Stimulated activated CD8-positive, alpha-beta memory T cell treated with anti-CD3 and anti-CD28 coated beads, Interleukin-15, amount 100 ng/mL, for 1 hour (primary cell): ENCODE measurements at places on chromosomes 7 and 10.

DNA sequence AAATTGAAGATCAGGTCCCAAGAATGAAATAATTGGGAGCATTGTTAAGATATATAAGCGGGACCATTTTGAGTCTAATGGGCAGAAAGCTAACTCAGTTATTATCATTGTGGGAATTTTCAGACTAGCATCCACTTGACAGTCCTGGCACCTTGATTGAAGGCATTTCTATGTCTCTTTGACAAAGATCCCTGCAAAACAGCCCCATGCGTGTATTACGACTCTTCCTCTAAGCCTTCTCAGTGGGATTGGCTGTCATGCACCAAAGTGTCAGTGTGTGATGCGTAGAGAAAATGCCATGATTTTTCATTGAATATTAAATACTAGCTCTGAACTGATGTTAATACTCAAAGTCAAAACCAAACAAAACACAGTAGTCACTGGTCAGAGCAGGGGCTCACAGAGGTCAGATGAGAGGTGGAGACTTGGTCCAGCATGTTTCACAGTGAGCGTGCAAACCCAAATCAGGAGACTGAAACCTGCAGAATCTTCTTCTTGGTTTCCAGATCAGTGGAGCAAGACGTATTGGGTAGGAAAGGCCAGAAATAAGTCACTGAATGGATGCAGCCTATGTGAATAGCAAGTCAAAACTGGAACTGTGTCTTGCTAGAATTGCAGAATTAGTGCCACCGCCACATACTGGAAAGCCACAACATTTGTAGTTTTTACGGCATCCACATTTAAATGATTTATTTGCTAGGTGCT is 303.6 kb upstream of the AKR1E2 start:
- no peak for DNase-seq

GRCh38 chr10:75208181-75208580 is 2.4 kb upstream of the VDAC2 start:
- DNase-seq: no peak

- no peak for DNase-seq
Observed at GRCh38 chr7:31104361-31105255, 52.5 kb downstream of the ADCYAP1R1 start.

DNA sequence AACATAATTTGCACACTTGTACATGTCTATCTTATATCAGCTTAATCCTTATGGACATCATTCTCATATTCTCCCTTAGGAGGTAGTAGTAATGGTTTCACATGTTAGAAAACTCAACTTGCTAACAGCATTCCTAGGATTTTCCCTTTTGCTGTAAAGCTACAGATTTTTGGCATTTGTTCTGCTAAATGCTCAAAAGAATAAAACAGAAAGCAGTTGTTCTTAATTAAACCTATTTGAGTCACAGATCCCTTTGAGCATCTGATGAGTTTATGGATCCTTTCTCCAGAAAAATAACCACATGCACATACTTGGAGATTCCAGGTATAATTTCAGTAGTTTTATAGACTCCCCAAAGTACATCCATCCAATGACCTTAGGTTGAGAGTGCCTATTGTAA is 122.9 kb upstream of the BET1 start:
- DNase-seq: no peak

DNA sequence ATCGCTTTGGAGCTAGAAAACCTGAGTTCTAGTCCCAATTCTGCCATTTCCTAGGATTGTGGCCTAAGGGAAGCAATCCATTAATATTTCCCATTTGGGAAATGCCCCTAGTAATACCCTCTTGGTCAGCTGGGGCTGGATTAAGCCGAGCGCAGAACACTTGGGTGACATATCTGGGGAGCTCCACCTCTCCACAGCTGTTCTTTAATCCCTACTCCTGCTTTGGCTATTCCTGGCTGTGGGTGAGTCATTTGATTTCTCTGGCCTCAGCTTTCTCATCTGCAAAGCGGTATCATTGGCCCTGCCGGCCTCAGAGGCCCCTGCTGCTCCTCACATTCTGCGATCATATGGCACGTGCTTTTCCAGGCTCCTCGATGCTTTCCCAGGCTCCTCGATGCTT is 108.3 kb downstream of the BUB3 start:
- DNase-seq: no peak

- no peak for DNase-seq
Observed at GRCh38 chr7:75729851-75730274, 8.9 kb downstream of the HIP1 start.

GRCh38 chr10:74916283-74916682 is 89.9 kb downstream of the KAT6B start:
- no peak for DNase-seq

- DNase-seq: no peak
Observed at GRCh38 chr7:30485667-30486066, 7.1 kb upstream of the NOD1 start.

GRCh38 chr10:86391236-86391840 is 24.7 kb upstream of the GRID1 start:
- DNase-seq: no peak
